NCI-H1105 (cell line): ENCODE measurements at places on chromosomes 1 and 21.

- DNase-seq = no peak
Observed at GRCh38 chr1:91527266-91527765, 26.7 kb downstream of the CDC7 start.

GRCh38 chr1:167927046-167927754 lies 9.3 kb upstream of the DCAF6 start:
- no peak for DNase-seq

GRCh38 chr21:38494703-38495102 lies 3.6 kb downstream of the ERG start:
- no peak for DNase-seq

- peak; percentile 42 for DNase-seq
Observed at GRCh38 chr1:119743308-119743707, 25.4 kb downstream of the HMGCS2 start.

- no peak for DNase-seq
Observed at GRCh38 chr1:232982238-232982944, 32.0 kb downstream of the NTPCR start.

GRCh38 chr1:60935599-60936110 lies 146.7 kb upstream of the NFIA start:
- no peak for DNase-seq

GRCh38 chr1:35857830-35858229 lies 25.2 kb upstream of the AGO1 start:
- no peak for DNase-seq

DNA sequence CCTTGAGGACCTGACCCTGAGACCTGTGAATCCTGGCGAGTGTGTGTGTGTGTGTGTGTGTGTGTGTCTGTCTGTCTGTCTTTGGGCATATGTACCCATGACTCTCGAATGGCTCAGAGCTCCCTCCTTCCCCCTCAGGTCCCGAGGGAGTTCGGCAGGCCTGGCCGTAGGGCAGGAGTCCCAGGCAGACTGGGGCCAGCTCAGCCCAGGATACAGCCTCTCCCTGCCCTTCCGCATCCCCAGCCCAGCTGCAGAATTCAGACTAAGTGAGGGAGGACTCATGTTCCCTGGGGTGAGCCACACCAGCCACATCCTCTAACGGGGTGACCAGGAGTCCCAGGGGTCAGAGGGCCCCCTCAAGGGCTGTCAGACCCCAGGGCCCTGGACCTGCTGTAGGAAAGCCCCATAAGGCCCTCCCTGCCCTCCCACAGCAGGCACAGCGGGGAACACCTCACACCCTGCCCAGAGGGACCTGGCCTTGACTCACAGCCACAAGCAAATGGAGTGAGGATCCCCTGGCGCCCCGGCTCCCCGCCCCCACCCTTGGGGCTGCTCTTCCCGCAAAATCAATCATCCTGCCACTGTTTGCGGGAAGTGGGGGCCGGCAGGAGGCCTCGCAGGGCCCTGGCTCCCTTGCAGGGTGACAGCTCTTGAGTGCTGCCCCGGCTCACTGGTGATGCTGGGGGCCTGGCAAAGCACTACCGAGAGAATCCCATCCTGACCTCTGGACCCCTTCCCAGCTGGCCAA lies 101.7 kb upstream of the CASZ1 start:
- DNase-seq = no peak

GRCh38 chr1:77859248-77859647 lies 29.2 kb upstream of the NEXN start:
- no peak for DNase-seq

DNA sequence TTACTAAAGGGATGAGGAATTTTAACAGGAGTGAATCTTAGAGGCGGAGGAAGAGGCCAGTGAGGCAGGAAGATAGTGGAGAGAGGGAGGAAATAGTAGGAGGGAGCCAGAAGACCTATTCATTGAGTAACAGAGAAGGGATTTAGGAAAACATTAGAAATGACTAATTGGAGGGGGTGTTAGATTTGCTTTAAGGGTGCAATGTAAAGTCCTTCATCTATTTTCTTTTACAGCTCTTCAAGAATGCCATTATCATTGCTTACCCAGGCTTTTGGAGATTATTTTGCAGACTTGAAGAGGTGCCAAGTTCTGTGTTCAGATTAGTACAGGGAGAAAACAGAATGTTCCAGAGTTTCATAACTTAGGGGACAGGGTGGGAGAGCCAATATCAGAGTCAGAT lies 33.8 kb downstream of the OR10J1 start:
- no peak for DNase-seq

GRCh38 chr1:155968051-155968400 lies 10.3 kb downstream of the ARHGEF2 start:
- DNase-seq = no peak

DNA sequence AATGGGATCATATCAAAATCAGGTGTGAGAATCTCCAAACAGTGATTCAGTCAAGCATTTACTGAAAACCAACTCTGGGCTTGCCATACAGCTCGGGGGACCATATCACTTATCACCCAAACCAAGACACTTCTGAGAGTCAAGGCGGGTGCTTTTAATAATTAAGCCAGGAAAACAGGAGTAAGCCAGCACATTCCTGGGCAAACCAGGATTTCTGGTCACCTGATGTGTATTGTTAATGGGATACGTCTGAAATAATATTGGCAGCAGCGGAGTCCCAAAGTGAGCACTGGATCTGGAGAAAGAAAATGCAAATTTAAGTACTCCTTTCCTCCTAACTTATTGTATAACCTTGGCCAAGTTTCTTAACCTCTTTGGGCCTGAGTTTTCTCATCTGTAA lies 17.6 kb downstream of the OSCP1 start:
- no peak for DNase-seq

DNA sequence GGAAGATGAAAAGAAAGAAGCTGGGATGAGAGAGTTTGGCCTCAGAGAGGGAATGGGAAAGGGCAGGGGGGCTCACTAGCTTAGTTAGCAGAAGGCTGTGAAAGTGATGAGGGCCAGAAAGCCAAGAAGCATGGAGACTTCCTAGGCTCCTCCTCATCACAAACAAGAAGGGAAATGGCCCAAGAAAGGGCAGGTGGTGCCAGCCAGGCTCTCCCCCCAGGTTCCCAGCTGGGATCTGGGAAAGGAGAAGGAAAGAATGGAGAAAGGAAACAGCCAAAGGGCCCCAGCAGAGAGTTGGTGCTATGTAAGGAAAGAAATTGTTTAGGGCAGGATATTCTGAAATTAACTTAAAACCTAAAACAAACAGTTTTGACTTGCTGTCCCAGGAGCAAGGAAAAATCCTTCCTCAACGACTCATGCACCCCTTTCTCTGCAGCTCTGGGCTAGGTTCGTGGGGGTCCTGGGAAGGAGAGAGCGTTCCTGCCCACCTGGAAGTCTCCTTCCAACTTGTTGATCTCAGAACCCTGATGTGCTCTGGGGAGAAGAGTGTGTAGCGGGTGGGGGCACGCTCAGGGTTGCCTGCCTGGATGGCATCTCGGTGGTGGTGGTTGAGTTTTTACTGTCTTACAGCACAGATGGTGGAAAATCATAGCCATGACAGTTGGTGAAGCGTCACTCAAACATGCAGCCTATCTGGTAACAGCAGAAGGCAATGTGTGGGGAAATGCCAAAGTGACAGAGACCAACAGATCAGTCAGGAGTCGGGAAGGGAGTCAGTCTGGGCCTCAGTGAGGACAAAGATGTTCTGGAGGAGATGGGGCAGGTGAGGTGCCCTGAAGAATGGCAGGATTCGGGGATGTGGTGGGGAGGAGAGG lies 147.3 kb downstream of the CLIC6 start:
- no peak for DNase-seq

DNA sequence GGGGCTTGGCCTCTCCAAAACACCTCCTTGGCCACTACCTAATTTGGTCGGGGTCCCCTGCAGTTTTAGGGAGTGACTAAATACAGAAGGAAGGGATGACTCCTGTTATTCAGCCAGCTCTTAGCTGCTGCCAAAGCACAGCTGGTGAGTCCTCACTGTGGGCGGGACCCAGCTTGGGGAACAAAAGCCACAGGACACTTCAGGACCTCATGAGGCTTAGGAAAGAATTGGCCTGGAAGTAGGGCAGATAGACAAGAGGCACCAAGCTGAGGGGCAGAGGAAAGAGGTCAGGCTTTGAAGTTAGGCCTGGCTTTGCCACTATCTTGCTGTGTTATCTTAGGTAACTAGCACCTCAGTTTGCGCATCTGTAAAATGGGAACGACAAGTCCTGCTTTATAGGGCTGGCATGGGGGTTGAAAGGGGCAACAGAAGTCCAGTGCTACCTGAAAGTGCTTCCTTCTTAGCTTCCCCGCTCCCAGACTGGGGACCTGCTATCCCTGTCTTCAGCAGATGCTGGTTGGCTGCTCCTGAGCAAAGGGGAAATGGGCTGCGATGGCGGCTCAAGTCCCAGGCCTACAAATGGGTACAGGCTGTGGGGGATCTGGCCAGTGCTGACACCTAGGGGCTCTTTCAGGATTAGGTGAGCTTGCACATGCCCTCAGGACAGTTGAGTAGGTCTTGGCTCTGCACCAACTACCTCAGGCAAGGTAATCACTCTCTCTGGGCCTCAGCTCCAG lies 15.7 kb downstream of the IFI6 start:
- no peak for DNase-seq

DNA sequence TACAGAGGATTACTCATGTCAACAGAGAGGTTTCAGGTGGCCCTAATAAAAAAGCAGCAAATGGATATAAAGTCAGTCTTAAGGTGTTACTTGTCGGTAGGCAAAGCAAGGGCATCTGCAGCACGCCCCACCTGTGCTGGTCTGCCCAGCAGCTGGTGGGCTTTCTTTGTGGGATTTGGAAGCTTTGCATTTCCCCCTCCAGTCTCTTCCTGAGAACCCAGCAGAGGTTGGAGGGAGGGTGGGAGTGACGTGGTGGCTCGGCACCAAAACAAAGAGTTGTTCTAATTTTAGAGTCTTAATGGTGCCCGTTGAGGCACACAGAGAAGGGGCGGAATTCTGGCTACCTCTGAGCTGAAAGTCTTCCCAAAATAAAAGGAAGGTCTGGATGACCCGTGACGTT lies 4.8 kb upstream of the PCBP3 start:
- no peak for DNase-seq

DNA sequence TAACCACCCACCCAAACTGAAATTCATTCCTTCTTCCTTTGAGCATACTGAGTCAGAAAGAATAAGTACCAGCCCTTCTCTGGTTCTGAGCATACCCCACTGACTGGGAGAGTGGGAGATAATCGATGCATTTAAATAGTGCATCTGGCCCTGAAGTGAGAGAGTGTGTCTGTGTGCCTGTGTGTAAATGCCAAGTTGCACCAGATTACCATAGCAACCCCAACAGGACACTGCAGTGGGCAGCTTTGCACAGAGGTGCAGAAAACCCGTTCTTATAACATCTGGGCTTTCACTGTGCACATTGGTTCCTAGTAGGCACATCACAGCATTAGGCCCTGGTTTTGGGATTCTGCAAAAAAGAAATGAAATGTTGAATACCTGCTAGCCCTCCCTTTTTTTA lies 2.3 kb downstream of the ASTN1 start:
- DNase-seq = no peak

DNA sequence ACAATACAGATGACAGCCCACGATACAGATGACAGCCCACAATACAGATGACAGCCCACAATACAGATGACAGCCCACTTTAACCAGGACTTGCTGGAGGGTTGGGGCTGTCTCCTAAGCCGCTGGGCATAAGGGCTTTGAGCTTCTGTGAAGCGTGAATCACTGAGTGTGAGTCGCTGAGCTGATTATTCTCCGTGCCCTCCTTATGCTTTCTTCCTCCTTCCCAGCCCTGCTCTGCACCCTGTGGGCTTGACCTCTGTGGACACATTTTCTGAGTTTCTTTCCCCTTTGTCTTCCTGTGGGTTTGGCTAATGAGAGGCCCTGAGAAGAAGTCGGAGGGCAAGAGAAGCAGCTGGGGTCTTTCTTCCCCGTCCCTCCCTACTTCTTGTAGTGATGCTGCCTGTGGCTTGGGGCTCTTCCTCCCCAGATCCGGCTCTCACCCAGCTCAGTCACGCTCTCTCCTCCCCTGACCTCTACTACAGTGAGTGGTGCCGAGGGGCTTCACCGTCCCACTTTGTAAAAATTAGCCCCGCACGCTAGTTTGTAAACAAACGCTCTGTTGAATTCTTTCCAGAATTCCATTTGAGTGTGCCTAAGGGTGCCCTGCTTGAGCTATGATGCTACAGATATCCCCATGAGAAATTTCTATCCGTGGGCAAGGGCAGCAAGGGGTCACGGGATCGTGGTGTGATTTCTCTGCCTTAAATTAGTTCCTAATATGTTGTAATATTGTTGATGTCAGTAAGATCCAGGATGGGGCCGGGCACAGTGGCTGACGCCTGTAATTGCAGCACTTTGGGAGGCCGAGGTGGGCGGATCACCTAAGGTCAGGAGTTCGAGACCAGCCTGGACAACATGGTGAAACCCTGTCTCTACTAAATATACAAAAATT lies 46.4 kb upstream of the SOD1 start:
- DNase-seq = no peak

DNA sequence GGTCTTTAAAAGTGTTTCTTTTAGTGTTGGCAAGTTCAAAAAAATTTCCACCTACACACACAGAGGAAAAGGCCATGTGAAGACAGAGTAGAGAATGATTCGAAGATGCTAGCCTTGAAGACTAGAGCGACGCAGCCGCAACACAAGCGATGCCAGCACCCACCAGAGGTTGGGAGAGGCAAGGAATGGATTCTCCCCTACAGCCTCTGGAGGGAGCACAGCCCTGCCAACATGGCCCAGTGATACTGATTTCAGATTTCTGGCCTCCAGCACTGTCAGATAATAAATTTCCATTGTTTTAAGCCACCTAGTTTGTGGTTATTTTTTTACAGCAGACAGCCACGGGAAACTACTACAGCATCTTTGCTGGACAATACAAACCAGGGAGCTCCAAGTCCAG lies 6.9 kb upstream of the ADAR start:
- DNase-seq = no peak

GRCh38 chr21:44914176-44914874 lies 6.4 kb downstream of the ITGB2 start:
- DNase-seq = no peak

- no peak for DNase-seq
Observed at GRCh38 chr1:77282187-77282865, 507 bp downstream of the AK5 start.

GRCh38 chr1:94719926-94720793 lies 100.0 kb upstream of the SLC44A3 start:
- no peak for DNase-seq
